ENCODE measurements at places on chromosomes 12 and 14.

GRCh38 chr14:38420048-38420447, 164.2 kb upstream of the CLEC14A start:
- peak; percentile 60 for DNase-seq

DNA sequence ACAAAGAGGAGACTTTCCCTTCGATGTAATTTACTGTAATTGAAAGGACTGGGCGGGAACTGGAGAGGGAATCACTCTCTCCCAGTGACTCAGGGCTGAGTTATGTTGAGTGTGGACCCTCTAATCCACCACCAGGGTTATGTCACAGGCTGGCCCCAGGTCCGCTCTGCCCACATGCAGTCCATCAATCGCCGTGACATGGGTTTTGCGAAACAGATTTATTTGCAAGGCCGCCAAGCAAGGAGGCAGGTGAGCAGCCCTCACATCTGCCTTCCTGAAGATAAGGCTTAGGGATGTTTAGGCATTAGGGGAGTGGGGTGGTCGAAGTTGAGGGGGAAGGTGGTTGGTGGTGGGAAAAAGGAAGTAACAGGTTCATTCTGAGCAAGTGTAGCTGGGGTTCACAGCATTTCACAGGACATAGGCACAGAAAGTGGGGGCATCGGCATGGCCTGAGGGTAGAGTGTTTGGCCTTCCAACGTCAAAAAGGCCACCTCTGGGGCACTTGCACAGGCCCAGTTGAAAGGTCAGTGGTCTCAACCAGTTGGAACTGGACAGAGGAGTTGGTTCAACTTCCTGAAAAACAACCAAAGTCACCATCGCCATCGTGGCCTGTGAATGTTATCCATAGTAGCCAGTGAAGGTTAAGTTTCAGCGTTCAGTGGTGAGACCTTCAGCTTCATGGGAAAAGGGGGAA, 66.9 kb downstream of the DNAH10 start:
- peak; percentile 6 for DNase-seq

DNA sequence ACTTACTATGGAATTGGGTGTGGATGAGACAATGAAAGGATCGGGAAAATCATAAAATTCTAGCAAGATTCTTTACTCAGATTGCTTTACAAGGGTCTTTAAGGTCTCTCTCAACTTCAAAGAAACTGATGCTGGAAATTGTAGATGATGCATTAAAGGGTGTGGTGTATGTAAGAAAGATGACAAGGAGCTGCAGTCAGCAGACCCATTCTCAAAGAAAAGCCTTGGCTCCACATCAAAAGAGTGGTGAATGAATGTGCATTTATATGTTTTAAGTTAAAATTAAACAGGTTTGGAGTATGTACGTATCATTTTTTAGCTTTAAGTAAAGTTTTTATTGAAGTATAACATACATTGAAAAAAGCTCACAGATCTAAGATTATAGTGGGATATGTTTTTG, 194.5 kb downstream of the C12orf75 start:
- DNase-seq, result no peak

DNA sequence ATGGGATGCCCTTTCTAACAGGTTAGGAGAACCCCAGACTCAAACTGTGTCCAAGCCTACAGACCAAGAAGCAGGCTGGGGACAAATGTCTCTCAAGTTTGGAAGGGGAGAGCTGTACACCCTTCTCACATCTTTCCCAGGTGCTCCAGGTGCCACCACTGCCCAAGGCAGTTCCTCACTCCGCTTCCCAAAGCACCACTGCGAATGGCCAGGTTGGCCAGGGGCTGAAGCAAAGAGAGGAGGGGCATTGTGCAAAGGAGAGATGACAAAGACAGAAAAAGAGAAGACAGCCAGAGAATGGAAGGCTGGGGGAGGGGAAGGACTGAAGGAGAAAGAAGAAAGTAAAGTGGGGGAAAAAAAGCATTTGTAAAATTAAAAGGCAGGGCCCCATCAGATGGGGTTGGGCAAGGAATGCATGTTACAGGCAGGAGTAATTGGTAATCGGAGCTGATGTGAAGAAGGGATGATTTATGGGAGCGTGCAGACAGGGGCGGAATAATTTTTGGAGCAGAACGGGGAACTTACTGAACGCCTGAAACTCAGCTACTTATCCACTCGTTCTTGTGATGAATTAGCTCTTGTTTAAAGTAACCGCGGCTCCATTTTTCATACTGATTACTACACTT, 165.8 kb downstream of the ESRRB start:
- DNase-seq, result no peak

DNA sequence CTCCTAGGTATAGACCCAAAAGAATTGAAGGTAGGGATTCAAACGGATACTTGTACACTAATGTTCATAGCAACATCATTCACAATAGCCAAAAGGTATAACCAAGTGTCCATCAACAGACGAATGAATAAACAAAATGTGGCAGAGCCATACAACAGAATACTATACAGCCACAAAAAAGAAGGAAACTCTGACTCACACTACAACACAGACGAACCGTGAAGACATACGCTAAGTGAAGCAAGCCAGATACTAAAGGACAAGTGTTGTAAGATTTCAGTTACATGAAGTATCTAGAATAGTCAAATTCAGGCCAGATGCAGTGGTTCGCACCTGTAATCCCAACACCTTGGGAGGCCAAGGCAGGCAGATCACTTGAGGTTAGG, 19.1 kb downstream of the CAMKK2 start:
- DNase-seq, result no peak

- no peak for DNase-seq
Observed at GRCh38 chr12:64671681-64672080, 61.4 kb downstream of the RASSF3 start.

GRCh38 chr12:98438656-98439230, 76.6 kb upstream of the TMPO start:
- no peak for DNase-seq
